ENCODE measurements at places on chromosomes 1 and 21.
A peak's percentile ranks its signal among the peaks of the same experiment; 100 is the strongest.

GRCh38 chr21:45280178-45280821 lies 7.4 kb downstream of the POFUT2 start:
- DNase-seq: no peak

- no peak for DNase-seq
These were observed 6.3 kb upstream of the EXO1 start for GRCh38 chr1:241841691-241842090.

GRCh38 chr1:118744420-118744819 lies 243.7 kb downstream of the TBX15 start:
- no peak for DNase-seq

DNA sequence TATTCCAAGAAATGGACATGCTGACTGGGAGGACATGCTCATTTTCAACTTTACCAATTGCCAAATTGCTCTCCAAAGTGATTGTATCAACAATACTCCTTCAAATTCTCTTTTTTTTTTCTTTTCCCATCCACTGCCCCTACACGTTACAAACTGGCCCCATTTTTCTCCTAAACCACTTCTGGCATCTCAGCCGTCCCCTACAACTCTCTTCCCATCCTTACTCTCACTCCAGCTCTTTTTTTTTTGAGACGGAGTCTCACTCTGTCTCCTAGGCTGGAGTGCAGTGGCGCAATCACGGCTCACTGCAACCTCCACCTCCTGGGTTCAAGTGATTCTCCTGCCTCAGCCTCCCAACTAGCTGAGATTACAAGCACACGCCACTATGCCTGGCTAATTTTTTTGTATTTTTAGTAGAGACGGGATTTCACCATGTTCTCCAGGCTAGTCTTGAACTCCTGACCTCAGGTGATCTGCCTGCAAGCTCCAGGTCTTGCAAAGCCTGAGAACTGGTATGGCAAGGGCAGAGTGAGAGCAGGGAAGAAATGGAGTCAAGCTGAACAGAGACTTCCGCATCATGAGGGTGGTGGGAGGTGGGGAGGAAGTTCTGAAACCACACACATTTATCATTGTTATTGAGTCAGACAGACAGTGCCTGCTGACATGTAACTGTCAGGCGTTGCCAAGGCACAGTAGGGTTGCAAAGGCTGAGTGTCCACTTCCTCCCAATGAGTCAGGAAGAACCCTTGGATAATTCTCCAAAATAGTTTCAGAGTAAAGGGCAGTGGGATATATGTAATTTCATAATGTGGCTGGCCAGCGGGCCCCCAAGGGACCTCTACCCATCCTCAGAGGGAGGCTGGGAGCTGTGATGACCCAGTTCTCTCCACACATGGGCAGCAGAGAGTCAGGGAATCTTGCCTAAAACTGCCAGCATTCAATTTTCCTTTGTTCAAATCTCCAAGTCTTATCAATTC lies 17.4 kb downstream of the CELA3A start:
- DNase-seq: peak; percentile 93

GRCh38 chr21:45704311-45705108 lies 61.0 kb downstream of the PCBP3 start:
- no peak for DNase-seq

DNA sequence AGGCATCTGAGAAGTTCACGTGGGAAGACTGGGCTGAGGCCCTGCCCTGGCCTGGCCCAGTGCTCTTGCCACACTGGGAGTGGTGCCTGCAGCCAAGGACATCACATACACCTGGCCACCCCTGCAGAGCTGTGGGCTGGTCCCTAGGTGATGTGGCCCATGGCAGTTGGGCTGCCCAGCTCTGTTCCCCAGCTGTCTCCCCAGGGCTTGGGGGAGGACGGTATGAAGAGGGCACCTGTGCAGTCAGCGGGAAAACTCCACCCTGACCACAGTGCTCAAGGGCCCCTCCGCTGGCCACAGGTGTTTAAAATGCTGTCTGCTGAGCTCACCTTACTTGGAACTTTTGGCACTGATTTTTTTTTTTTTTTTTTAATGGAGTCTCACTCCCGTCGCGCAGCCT lies 120.4 kb upstream of the SLC25A33 start:
- no peak for DNase-seq

GRCh38 chr1:248136811-248137210 lies 8.1 kb upstream of the OR2M5 start:
- DNase-seq: no peak

GRCh38 chr21:42653231-42654061 lies at the start of gene PDE9A:
Gene PDE9A, plus strand, starts transcription at chr21:42653621. Its CDS starts 194 bp downstream, at chr21:42653815.
- no peak for DNase-seq

- DNase-seq: no peak
These were observed 258.3 kb downstream of the OLFM3 start for GRCh38 chr1:101738475-101738874.

GRCh38 chr1:227548119-227548397 lies 15.3 kb upstream of the ZNF678 start:
- no peak for DNase-seq
